Fibroblast of lung (primary cell): ENCODE measurements at places on chromosomes 6 and 20. TPM values are rescaled to one million over a fixed set of nuclear protein-coding genes. Genes with fewer than 3 reads are reported as not detected.
A peak's percentile ranks its signal among the peaks of the same experiment; 100 is the strongest.

The GCNT2 gene
- 1.3 and 1.4 TPM in 2 replicates for polyA plus RNA-seq

The RIPOR2 gene
- polyA plus RNA-seq, result 3.3 and 3.5 TPM in 2 replicates

The NKAPL gene
- polyA plus RNA-seq, result 1.2 and 1.4 TPM in 2 replicates

- H3K36me3 ChIP-seq, result no peaks in the 10 kb centered on the region
- peaks cover 10% of the 10 kb centered on the region for H3K4me1 ChIP-seq
- no peaks in the 10 kb centered on the region for H3K27me3 ChIP-seq
- peak; percentile 96 for DNase-seq
- H3K27ac ChIP-seq, result peak overlapping the region; percentile 70
Measured at GRCh38 chr6:159701413-159701999, 8.5 kb upstream of the SOD2 start.

- no peak overlapping the region for H3K4me3 ChIP-seq
- DNase-seq, result no peak
- H3K27ac ChIP-seq, result no peak overlapping the region
- no peaks in the 10 kb centered on the region for H3K36me3 ChIP-seq
Measured at GRCh38 chr6:88547768-88548167, 381.6 kb upstream of the CNR1 start.

- no peaks in the 10 kb centered on the region for H3K36me3 ChIP-seq
- DNase-seq, result no peak
- H3K27ac ChIP-seq, result no peak overlapping the region
- no peak overlapping the region for H3K4me3 ChIP-seq
- H3K4me1 ChIP-seq, result no peaks in the 10 kb centered on the region
- H3K27me3 ChIP-seq, result no peaks in the 10 kb centered on the region
Measured at GRCh38 chr6:16369140-16369745, 130.9 kb downstream of the GMPR start.

- no peak for DNase-seq
- H3K36me3 ChIP-seq, result no peaks in the 10 kb centered on the region
- peaks cover 3% of the 10 kb centered on the region for H3K4me1 ChIP-seq
- H3K27ac ChIP-seq, result no peak overlapping the region
- H3K4me3 ChIP-seq, result no peak overlapping the region
- no peaks in the 10 kb centered on the region for H3K27me3 ChIP-seq
Measured at GRCh38 chr20:61299618-61300017, 47.6 kb downstream of the CDH4 start.

DNA sequence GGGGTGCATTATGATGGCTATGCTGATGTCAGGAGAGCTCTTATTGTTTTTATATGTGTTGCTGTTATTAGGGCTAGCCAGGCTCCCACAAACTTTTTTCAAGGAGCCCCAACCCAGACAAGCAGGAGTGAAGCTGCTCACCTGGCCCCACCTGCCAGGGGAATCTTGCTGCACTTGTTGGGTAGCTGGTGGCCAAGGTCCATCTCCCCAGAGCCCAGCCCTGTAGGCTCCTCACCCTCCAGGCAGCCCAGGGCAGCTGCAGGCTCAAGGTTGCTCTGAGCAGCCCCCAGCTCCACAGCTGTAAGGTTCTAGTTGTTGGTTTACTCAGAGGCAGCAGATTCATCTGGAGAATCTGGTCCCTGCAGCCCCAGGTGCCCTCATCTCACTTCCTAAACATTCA is 46.8 kb upstream of the SIRPA start:
- no peak for DNase-seq
- no peaks in the 10 kb centered on the region for H3K4me1 ChIP-seq
- no peaks in the 10 kb centered on the region for H3K36me3 ChIP-seq
- H3K4me3 ChIP-seq, result no peak overlapping the region
- peaks cover 10% of the 10 kb centered on the region for H3K27me3 ChIP-seq

DNA sequence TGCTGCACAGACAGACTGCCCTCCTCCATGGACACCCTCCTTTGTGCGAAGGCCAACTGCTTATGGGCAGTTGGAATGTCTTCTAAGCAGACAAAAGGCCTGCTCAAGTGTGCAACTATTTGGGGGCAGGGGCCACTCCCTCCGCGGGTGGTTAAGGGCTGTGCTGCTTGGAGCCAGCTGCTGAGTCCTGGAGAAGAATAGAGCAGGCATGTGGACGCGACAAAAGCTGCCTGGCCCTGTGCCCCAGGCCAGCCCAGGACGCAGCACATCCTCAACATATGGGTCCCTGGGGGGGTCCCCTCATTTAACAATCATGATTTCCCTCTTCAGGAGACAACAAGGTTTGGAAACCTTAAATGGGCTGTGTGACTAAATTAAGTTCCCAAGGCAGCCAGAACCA is 45.5 kb upstream of the ENTPD6 start:
- no peaks in the 10 kb centered on the region for H3K4me1 ChIP-seq
- no peaks in the 10 kb centered on the region for H3K36me3 ChIP-seq
- peak; percentile 6 for DNase-seq
- peaks cover 21% of the 10 kb centered on the region for H3K27me3 ChIP-seq

GRCh38 chr6:156698239-156699016 is 78.8 kb upstream of the ARID1B start:
- H3K27ac ChIP-seq, result no peak overlapping the region
- no peaks in the 10 kb centered on the region for H3K4me1 ChIP-seq
- H3K27me3 ChIP-seq, result no peaks in the 10 kb centered on the region

- no peak overlapping the region for H3K4me3 ChIP-seq
- H3K4me1 ChIP-seq, result peaks cover 11% of the 10 kb centered on the region
- peak; percentile 94 for DNase-seq
- H3K27ac ChIP-seq, result peak overlapping the region; percentile 67
- H3K27me3 ChIP-seq, result no peaks in the 10 kb centered on the region
Measured at GRCh38 chr20:59010995-59011873, 4.2 kb upstream of the CTSZ start.

GRCh38 chr6:145547594-145548335 is 187.6 kb downstream of the EPM2A start:
- peak; percentile 25 for DNase-seq
- no peaks in the 10 kb centered on the region for H3K36me3 ChIP-seq
- H3K4me3 ChIP-seq, result no peak overlapping the region

GRCh38 chr20:17825252-17825959 is 125.6 kb downstream of the BANF2 start:
- H3K4me1 ChIP-seq, result peaks cover 24% of the 10 kb centered on the region
- H3K27me3 ChIP-seq, result no peaks in the 10 kb centered on the region
- H3K36me3 ChIP-seq, result no peaks in the 10 kb centered on the region
- no peak for DNase-seq

- H3K4me1 ChIP-seq, result no peaks in the 10 kb centered on the region
- H3K36me3 ChIP-seq, result no peaks in the 10 kb centered on the region
- no peaks in the 10 kb centered on the region for H3K27me3 ChIP-seq
Measured at GRCh38 chr20:32509639-32510066, 75.5 kb downstream of the NOL4L start.

DNA sequence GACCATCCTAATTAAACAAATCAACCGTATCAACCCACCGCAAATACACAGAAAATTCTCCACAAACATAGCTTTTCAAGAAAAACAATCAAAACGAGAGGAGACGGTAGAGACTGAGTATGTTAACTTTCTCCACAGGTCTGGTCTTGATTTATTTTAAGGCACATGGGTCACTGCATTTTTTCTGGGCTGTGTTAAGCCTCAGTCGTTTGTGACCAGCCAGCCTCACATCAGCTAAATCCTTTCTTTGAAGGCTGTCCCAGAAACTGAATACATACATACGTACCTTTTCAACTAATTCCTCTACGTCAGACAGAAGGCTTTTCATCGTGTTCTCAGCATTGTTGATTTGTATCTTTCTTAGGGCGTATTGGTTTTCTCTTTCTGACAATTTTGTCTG is 69.4 kb downstream of the LAMA4 start:
- DNase-seq, result no peak
- no peak overlapping the region for H3K27ac ChIP-seq
- peaks cover 12% of the 10 kb centered on the region for H3K4me1 ChIP-seq
- H3K4me3 ChIP-seq, result no peak overlapping the region
- H3K27me3 ChIP-seq, result no peaks in the 10 kb centered on the region
- peaks cover 24% of the 10 kb centered on the region for H3K36me3 ChIP-seq

GRCh38 chr6:167855825-167856425 is 29.2 kb downstream of the AFDN start:
- no peaks in the 10 kb centered on the region for H3K36me3 ChIP-seq
- H3K4me1 ChIP-seq, result peaks cover 15% of the 10 kb centered on the region
- no peak overlapping the region for H3K4me3 ChIP-seq
- H3K27me3 ChIP-seq, result no peaks in the 10 kb centered on the region
- DNase-seq, result peak; percentile 95
- H3K27ac ChIP-seq, result peak overlapping the region; percentile 81

DNA sequence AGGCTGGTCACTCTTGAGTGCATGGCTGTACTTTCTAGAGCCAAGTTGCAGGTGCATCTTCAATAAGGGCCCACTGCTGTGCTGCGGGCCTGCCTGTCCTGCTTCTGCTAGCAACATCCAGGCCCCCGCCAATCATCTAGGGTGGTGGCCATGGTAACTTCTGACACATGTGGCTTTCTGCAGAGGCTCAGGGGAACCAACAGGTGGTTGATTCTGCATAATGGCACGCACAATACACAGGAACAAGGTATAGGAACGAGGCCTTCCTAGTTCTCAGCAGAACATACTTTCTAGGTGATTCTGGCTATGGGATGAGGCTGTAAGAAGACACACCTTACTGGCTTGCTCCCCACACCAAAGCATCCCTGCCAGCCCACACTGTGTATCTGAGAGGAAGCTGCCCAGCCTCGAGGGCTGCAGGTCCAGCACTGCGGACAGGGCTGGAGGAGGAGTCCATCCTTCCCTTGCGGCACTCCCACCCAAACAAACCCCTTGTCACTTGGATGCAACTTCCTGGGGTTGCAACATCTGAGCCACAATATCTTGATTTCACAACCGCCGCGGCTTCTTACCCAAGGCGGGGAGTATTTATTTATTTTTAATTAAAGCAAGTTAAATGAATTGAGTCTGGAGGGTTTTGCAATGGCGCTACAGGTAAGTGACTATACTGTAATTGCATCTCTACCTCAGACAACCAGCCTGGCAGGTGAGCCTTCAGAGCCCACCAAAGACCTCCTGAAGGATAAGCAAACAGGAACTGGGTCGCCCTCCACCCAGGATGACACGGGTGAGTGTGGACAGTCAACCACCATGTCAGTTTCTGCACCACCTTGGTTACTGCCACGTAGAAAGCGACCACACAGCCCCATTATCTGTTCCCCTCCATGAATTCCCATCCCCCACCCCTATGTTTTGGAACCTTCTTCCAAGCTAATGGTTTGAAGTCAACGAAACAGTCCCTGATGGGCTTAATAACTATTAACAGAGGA is 49.6 kb downstream of the SULF2 start:
- DNase-seq, result peak; percentile 27
- H3K36me3 ChIP-seq, result no peaks in the 10 kb centered on the region
- H3K4me3 ChIP-seq, result no peak overlapping the region
- no peak overlapping the region for H3K27ac ChIP-seq

GRCh38 chr20:63154395-63154794 is 61.5 kb downstream of the YTHDF1 start:
- H3K36me3 ChIP-seq, result no peaks in the 10 kb centered on the region
- no peak overlapping the region for H3K27ac ChIP-seq
- no peaks in the 10 kb centered on the region for H3K4me1 ChIP-seq
- no peak overlapping the region for H3K4me3 ChIP-seq
- peaks cover 3% of the 10 kb centered on the region for H3K27me3 ChIP-seq

GRCh38 chr20:46058599-46059281 is 29.7 kb downstream of the SLC12A5 start:
- H3K36me3 ChIP-seq, result peaks cover 7% of the 10 kb centered on the region
- H3K27ac ChIP-seq, result no peak overlapping the region
- DNase-seq, result no peak
- no peaks in the 10 kb centered on the region for H3K27me3 ChIP-seq

- H3K27ac ChIP-seq, result peak overlapping the region; percentile 96
- peaks cover 3% of the 10 kb centered on the region for H3K27me3 ChIP-seq
- no peaks in the 10 kb centered on the region for H3K36me3 ChIP-seq
- peak overlapping the region; percentile 64 for H3K4me3 ChIP-seq
Measured at GRCh38 chr20:51563486-51564332, 21.2 kb upstream of the NFATC2 start.
